ENCODE measurements at places on chromosomes 16 and 17. TPM values are rescaled to one million over a fixed set of nuclear protein-coding genes. Genes with fewer than 3 reads are reported as not detected.

GRCh38 chr17:82065638-82066303 lies at the start of gene DUS1L:
Gene DUS1L (minus strand): TSS chr17:82065804. CDS start chr17:82065059, 745 bp downstream.
- DNase-seq, result peak; percentile 79

DNA sequence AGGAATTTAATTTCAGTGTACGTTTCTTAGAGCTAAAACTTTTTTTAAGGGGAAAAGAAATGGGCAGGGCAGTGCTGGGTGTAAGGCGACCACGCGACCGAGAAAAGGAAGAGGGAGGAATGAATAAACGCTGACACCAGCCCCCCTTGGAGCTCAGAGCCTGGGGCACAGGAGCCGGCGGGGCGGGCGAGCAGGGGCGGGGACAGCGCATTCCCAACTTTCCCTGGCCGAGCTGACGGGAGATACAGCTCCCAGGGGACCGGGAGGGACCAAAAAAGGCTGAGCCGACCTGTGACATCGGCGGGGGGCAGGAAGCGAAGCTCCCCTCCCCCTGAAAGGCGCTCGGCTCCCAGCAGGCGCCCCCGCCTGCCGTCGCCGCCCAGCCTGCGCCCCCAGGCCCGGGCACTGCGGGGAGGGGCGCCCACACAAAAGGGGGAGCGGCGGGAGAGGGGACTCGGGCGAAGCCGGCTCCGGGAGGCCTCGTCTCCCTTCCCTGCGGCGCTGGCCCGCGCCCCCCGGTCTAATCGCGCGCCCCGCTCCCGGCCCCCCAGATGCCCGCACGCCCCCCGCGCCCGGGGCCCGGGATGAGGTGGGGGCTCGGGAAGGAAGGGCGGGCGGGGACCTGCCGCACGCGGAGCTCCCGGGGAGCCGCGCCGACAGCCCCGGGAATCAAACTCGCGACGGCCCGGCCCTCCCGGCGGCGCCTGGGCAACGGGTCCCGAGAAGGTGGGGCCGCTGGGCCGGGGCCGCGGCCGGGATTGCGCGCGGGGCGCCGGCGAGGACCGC lies 622 bp downstream of the CUEDC1 start:
- DNase-seq, result peak; percentile 72

DNA sequence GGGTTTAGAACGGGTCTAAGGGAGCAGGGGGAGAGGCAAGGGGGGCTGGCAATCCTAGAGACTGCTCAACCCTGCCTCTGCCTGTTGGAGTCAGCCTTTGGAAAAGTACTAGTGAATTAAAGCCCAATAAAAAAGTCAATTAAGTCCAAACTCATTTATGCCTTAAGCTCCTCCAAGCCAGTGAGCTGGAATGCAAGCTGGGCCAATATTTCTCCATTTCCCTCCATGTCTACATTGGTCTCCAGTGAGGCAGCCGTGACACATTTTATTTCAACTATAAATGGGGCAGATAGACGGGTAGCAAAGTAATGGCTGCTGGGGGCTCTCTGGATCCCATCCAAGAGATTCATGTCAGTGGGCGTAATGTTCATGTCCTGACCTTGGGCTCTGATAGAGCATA lies 144.0 kb downstream of the SPACA3 start:
- no peak for DNase-seq

The DOC2A gene
- total RNA-seq, result 6.4 TPM

DNA sequence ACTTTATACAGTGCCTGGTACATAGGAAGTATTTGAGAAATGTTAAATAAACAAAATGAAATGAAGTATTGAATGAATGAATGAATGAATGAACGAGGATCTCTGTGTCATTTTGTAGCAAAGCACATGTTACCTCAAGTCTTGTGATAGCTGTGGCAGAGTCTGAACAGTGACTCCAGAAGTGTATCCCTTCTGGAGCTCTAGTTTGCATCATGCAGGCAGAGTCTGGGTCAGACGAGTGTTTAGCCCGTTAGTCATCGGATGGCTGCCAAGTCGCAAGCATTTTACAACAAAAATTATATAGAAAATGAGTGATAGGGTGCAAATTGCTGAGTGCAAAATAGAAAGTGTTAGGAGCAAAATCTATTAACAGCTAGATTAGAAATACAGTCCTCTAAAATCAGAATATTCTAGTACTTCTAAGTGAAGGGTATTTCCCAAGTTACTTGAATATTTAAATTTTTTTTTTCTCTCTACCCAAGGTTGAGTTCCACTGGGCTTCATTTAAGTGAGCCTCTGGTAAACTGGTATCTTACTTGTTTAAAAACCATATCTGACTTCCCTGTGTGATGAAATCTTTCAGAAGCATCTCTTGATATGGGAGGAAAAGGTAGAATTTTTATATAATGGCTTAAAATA lies 113.3 kb downstream of the FTO start:
- DNase-seq, result no peak

All from lower lobe of right lung (tissue), 2 donors.